ENCODE measurements at places on chromosomes 12 and 14. TPM values are rescaled to one million over a fixed set of nuclear protein-coding genes. Genes with fewer than 3 reads are reported as not detected.

Gene TSHR
- total RNA-seq, result 0.69 TPM

Gene WNT1
- total RNA-seq, result not detected

Gene C14orf132
- total RNA-seq, result 4.5 TPM

Gene HCAR1
- 0.11 TPM for total RNA-seq

Gene CRIP2
- total RNA-seq, result 49.7 TPM

Gene SLCO1B1
- not detected for total RNA-seq

Gene CCER1
- total RNA-seq, result not detected

Gene COX14
- 129 TPM for total RNA-seq

Gene YAF2
- total RNA-seq, result 39.2 TPM

GRCh38 chr12:32589165-32589865 is 89.8 kb upstream of the DNM1L start:
- peak overlapping the region; percentile 41 for H3K27ac ChIP-seq
- peaks cover 3% of the 10 kb centered on the region for H3K4me1 ChIP-seq
- no peaks in the 10 kb centered on the region for H3K27me3 ChIP-seq
- H3K4me3 ChIP-seq, result no peak overlapping the region
- no peaks in the 10 kb centered on the region for H3K36me3 ChIP-seq

DNA sequence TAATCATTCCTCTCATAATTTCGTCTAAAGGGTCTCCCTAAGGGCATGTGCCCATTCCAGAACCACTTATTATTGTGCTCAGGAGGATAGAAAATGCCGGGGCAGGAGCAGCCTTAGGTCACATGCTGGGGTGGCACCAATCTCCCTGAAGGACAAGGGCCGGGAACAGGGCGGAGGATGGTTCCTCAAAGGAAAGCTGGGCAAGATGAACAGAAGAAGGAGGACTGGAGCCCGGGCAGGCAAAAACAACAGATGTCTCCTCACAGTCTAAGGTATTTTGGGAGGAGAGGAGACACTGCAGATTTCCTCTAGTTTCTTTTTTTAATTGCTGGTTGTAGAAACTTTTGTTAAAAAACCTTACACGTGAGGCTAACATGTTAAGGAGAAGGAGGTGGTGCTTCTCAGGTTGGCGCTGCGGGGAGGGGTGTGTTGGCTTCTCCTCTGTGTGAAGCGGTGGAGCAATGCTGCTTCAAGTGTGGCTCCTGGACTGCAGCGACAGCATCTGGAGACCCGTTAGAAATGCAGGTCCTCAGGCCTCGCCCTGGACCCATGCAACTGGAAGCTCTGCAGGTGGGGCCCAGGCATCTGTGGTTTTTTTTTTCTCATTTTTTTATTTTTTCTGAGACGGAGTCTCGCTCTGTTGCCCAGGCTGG is 164.8 kb downstream of the AACS start:
- H3K27me3 ChIP-seq, result no peaks in the 10 kb centered on the region
- no peak overlapping the region for H3K4me3 ChIP-seq
- no peaks in the 10 kb centered on the region for H3K4me1 ChIP-seq

DNA sequence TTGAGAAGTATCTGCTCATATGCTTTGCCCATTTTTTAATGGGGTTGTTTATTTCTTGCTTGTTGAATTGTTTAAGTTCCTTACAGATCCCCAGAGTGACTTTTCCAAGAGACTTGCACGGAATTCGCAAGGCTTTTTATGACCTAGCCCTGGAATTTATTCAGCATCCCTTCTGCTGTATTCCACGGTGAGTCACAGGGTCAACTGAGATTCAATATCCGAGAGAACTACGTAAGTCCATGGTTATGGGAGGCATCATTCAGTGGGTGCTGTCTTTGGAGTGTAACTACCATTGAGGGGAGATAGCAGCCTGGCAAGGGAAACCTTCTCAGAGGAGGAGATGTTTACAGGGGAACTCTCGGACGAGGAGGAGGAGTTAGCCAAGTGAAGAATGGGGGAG is 20.9 kb upstream of the GPRC5A start:
- DNase-seq, result no peak
- no peaks in the 10 kb centered on the region for H3K27me3 ChIP-seq
- H3K4me1 ChIP-seq, result no peaks in the 10 kb centered on the region
- no peak overlapping the region for H3K27ac ChIP-seq

DNA sequence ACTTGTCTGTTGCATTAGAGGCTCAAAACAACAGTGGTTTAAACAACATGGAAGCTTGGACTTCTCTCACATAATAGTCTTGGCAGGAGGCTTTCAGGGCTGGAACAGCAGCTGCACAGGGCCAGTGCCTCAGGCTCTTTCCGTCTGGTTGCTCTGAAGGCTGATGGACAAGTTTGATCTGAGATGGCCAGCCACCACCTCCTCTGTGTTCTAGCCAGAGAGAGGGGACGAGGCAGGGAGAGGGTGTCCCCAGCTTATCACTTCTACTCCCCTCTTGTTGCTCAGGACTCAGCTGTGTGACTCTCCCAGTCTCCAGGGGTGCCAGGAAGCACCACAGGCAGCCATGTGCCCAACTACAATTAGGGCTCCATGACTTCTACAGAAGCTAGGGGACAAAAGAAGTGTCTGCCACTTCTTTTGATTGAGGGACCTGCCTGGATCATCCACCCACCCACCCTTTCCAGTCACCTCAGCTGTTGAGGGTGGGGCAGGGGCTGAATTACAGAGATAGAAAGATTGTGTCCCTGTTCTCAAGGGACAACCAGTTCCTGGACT is 46.6 kb downstream of the SMIM41 start:
- DNase-seq, result no peak
- no peak overlapping the region for H3K4me3 ChIP-seq
- no peaks in the 10 kb centered on the region for H3K4me1 ChIP-seq
- H3K27me3 ChIP-seq, result peaks cover 5% of the 10 kb centered on the region
- H3K36me3 ChIP-seq, result no peaks in the 10 kb centered on the region
- H3K27ac ChIP-seq, result no peak overlapping the region

DNA sequence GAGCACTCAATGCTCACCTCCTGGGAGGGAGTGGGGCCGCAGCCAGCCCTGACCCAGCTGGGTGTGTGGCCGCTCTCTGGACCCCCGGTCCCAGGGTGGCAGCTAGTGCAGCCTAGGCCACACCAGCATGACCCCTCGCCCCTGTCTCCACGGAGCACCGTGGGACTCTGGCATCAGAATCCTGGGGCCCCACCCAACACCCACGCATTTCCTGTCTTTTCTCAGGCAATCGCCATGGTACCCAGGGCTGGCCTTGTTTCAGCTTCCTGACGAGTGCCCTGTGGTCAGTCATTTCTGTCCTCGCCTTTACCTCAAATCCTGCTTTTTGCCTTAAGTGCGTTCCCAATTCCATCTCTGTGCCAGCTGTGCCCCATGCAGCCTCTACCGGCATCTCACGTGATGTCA is 15.9 kb downstream of the PACS2 start:
- peaks cover 43% of the 10 kb centered on the region for H3K4me1 ChIP-seq
- H3K4me3 ChIP-seq, result no peak overlapping the region
- no peak for DNase-seq
- H3K36me3 ChIP-seq, result no peaks in the 10 kb centered on the region
- no peaks in the 10 kb centered on the region for H3K27me3 ChIP-seq

GRCh38 chr12:95169368-95169767 is 47.9 kb downstream of the FGD6 start:
- no peak overlapping the region for H3K4me3 ChIP-seq
- peak overlapping the region; percentile 38 for H3K27ac ChIP-seq
- no peaks in the 10 kb centered on the region for H3K36me3 ChIP-seq

DNA sequence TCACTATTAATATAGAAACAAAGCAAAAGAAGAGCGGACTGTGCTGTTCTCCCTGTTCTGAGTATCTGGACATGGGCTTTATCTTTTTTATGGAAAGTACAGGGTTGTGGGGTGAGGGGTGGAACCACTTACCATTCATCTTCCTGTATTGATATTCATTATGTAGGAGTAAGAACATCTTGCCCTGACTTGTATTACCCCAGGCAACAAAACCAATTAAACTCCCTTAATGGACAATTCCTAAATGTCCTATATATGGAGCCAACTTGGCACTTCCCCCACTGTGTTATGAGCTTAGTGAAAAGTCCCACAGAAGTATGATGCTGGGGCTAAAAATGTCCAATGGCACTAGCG is 139.9 kb upstream of the KRR1 start:
- H3K4me1 ChIP-seq, result no peaks in the 10 kb centered on the region
- H3K27me3 ChIP-seq, result no peaks in the 10 kb centered on the region
- H3K36me3 ChIP-seq, result no peaks in the 10 kb centered on the region
- H3K27ac ChIP-seq, result no peak overlapping the region
- no peak for DNase-seq

- H3K4me3 ChIP-seq, result no peak overlapping the region
- no peaks in the 10 kb centered on the region for H3K27me3 ChIP-seq
- no peaks in the 10 kb centered on the region for H3K4me1 ChIP-seq
- no peak overlapping the region for H3K27ac ChIP-seq
These were observed 14.4 kb downstream of the ART4 start for GRCh38 chr12:14828892-14829291.

- H3K4me1 ChIP-seq, result no peaks in the 10 kb centered on the region
- DNase-seq, result no peak
- no peak overlapping the region for H3K4me3 ChIP-seq
- no peak overlapping the region for H3K27ac ChIP-seq
These were observed 222.1 kb downstream of the SYT1 start for GRCh38 chr12:79086541-79087296.

GRCh38 chr14:72024043-72024407 is 91.8 kb downstream of the RGS6 start:
- peaks cover 4% of the 10 kb centered on the region for H3K27me3 ChIP-seq
- peak; percentile 35 for DNase-seq
- H3K27ac ChIP-seq, result no peak overlapping the region
- no peak overlapping the region for H3K4me3 ChIP-seq
- no peaks in the 10 kb centered on the region for H3K4me1 ChIP-seq

DNA sequence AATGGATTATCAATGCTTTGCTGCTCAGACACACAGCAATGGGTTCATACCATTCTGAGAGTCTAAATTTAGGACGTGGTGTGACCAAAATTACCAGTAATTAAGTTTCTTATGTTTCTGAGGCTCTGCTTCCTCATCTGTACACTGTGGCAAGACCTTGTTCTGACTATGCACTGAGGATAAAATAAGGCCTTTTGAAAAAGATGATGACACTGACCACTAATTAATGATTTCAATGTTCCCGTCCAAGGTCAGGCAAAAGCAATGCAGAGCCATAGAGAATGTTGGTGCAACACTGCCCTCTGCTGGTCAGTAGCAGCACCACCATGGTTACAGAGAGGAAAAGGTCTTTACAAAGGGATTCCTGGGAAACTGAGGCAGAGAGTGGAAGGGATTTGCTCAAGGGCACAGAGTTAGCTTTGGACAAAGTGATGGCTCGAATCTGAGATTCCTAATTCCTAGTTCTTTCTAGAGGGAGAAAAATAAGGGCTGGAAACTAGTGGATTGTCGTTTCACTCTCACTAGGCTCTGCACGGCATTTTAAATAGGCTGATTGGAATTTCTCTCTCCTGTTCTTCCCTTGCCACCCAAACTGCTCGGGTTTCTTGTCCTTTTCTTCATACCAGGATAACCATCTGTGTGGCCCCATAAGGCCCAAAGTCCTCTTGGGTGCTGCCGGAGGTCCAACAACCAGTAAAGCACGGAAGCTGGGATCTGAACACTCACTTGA is 22.3 kb upstream of the P2RX7 start:
- no peak overlapping the region for H3K27ac ChIP-seq
- H3K4me1 ChIP-seq, result no peaks in the 10 kb centered on the region
- no peaks in the 10 kb centered on the region for H3K36me3 ChIP-seq
- no peaks in the 10 kb centered on the region for H3K27me3 ChIP-seq

DNA sequence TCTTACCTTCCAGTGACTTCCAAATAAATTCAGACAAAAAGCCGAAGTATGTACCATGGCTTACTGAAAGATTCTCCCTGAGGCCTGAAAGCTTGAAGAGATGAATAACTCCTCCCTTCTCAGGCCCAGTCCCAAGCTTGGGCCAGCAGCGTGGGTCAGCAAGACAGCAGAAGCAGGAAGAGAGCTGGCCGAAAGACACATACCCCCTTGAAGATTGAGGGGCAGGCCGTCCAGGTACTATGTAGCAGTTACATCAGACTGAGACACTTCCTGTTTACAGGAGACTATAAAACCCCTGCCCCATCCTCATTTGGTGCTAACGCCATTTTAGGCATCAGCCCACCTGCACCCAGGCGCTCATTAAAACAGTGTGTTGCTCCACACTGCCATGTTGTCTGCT is 15.0 kb downstream of the NDUFA12 start:
- H3K27me3 ChIP-seq, result no peaks in the 10 kb centered on the region
- H3K4me1 ChIP-seq, result no peaks in the 10 kb centered on the region
- no peak for DNase-seq
- no peak overlapping the region for H3K4me3 ChIP-seq

DNA sequence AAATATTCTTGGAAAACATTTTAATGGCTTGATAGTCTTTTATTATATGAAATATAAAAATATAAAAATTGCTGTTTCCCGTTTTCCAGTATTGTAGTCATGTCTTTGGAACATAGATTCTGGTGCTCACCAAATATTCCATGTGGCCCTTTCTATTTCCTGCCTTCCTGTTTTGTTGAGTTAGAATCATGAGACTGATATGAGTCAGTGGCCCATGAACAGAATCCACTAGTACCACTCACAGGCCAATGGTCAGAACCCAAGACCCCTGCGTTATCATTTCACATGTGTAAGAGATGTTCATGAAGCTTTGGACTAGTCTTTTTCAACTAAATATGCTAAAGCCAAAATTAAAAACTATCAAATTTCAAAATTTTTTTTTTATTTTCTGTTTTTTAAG is 56.9 kb downstream of the BICD1 start:
- no peaks in the 10 kb centered on the region for H3K27me3 ChIP-seq
- no peaks in the 10 kb centered on the region for H3K36me3 ChIP-seq
- no peak overlapping the region for H3K27ac ChIP-seq
- no peak for DNase-seq
- no peak overlapping the region for H3K4me3 ChIP-seq

GRCh38 chr14:86442135-86442534 is 912.2 kb downstream of the FLRT2 start:
- H3K27ac ChIP-seq, result no peak overlapping the region
- no peaks in the 10 kb centered on the region for H3K36me3 ChIP-seq
- no peaks in the 10 kb centered on the region for H3K4me1 ChIP-seq
- no peak for DNase-seq
- no peaks in the 10 kb centered on the region for H3K27me3 ChIP-seq
- H3K4me3 ChIP-seq, result no peak overlapping the region

DNA sequence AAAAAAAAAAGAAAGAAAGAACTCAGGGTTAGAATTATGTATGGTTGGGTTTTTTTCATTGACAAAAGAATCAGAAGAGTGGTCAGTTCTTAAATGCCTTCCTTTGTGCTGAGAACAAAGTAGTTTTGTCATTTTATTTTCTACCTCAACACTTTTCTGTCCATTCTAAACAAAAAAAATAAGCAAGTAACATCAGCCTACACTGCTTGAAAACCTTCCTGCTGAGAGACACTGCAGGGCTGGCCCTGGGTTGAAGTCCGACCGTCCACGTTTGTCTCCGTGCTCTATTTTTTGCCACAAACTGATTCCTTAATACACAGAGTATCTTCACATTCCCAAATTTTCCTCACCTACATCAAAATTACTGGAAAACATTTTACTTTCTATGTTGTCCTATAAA is 211.6 kb upstream of the PDZRN4 start:
- no peak overlapping the region for H3K4me3 ChIP-seq
- no peaks in the 10 kb centered on the region for H3K27me3 ChIP-seq
- H3K36me3 ChIP-seq, result no peaks in the 10 kb centered on the region
- no peaks in the 10 kb centered on the region for H3K4me1 ChIP-seq
